ENCODE measurements at places on chromosomes 3 and 15. TPM values are rescaled to one million over a fixed set of nuclear protein-coding genes. Genes with fewer than 3 reads are reported as not detected.

The COPS2 gene
- 96.1 TPM for polyA plus RNA-seq

The LRRIQ4 gene
- not detected for polyA plus RNA-seq

The COL6A5 gene
- polyA plus RNA-seq: not detected

The INSYN1 gene
- 21.7 TPM for polyA plus RNA-seq

The PAQR9 gene
- polyA plus RNA-seq: 0.45 TPM

The MAP6D1 gene
- 1.6 TPM for polyA plus RNA-seq

The IMPG2 gene
- 0.37 TPM for polyA plus RNA-seq

The SLC9C1 gene
- polyA plus RNA-seq: 0.86 TPM

The TMEM212 gene
- polyA plus RNA-seq: 0.06 TPM

The PRICKLE2 gene
- polyA plus RNA-seq: 20.3 TPM

The FBXL2 gene
- polyA plus RNA-seq: 25.3 TPM

The NMNAT3 gene
- 11.2 TPM for polyA plus RNA-seq

The CFAP100 gene
- 1.5 TPM for polyA plus RNA-seq

The WDR93 gene
- 3.4 TPM for polyA plus RNA-seq

The GPR149 gene
- polyA plus RNA-seq: not detected

The CORO2B gene
- 26.6 TPM for polyA plus RNA-seq

The LEO1 gene
- 33.7 TPM for polyA plus RNA-seq

The MYL3 gene
- polyA plus RNA-seq: 25.0 TPM

The ZKSCAN7 gene
- polyA plus RNA-seq: 15.9 TPM

The CLDN11 gene
- polyA plus RNA-seq: 205 TPM

The CCR9 gene
- polyA plus RNA-seq: not detected

The ANKRD34C gene
- polyA plus RNA-seq: 0.06 TPM

The LTF gene
- polyA plus RNA-seq: 3.6 TPM

The MME gene
- polyA plus RNA-seq: 398 TPM

The CD200 gene
- polyA plus RNA-seq: 41.0 TPM

The CYP8B1 gene
- polyA plus RNA-seq: 1.3 TPM

The PLOD2 gene
- 152 TPM for polyA plus RNA-seq

The TERC gene
- 0.43 TPM for polyA plus RNA-seq

The TRPC1 gene
- polyA plus RNA-seq: 13.7 TPM

The ATP1B3 gene
- polyA plus RNA-seq: 207 TPM

The TNFAIP8L3 gene
- 1.3 TPM for polyA plus RNA-seq

The CCR1 gene
- polyA plus RNA-seq: 2.5 TPM

The HCLS1 gene
- 4.9 TPM for polyA plus RNA-seq

The SCG5 gene
- polyA plus RNA-seq: 26.1 TPM

The CKMT1B gene
- 3.4 TPM for polyA plus RNA-seq

The WNT5A gene
- 32.1 TPM for polyA plus RNA-seq

The LMOD3 gene
- polyA plus RNA-seq: 0.05 TPM

The OIP5 gene
- 10.8 TPM for polyA plus RNA-seq

The GALNT15 gene
- polyA plus RNA-seq: 2.2 TPM

The CD80 gene
- 0.30 TPM for polyA plus RNA-seq

The MANF gene
- 136 TPM for polyA plus RNA-seq

The GOLGA8G gene
- polyA plus RNA-seq: not detected

The CHRNA7 gene
- polyA plus RNA-seq: 28.6 TPM

The DNAJA4 gene
- polyA plus RNA-seq: 29.4 TPM

The ECE2 gene
- 0.10 TPM for polyA plus RNA-seq

The FEZF2 gene
- not detected for polyA plus RNA-seq

The ANKRD63 gene
- polyA plus RNA-seq: not detected

The ALS2CL gene
- polyA plus RNA-seq: 19.3 TPM

The MINAR1 gene
- 1.6 TPM for polyA plus RNA-seq

The LRTM1 gene
- polyA plus RNA-seq: 0.10 TPM

The EPHA6 gene
- 0.93 TPM for polyA plus RNA-seq
